ENCODE measurements at places on chromosomes 7 and 10. TPM values are rescaled to one million over a fixed set of nuclear protein-coding genes. Genes with fewer than 3 reads are reported as not detected.

DNA sequence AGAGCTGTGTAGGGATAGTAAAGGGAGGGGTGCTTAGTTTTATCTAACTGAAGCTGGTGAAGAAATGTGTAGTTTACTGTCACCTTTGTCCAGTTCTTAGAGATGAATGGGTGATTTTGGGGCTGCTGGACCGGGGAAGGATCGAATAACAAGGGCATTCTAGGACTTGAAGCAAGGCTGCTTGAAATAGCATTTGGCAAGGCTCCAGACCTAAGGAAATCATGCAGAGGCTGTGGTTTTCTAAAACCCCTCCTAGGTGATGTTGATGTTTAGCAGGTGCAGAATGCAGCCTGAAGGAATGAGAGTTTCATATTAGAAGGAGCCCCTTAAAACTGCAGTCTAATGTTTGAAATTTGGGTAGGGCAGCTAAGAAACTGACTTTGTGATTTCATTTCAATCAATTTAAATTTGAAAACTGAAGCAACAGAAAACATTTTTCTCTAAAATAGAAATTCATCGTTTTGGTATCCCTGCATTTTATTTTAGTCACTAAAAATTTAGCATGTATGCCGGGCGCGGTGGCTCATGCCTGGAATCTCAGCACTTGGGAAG, 68.5 kb downstream of the TET1 start:
- no peak overlapping the region for H3K4me3 ChIP-seq
- H3K4me1 ChIP-seq: no peaks in the 10 kb centered on the region
- no peaks in the 10 kb centered on the region for H3K27me3 ChIP-seq

- DNase-seq: no peak
- no peaks in the 10 kb centered on the region for H3K36me3 ChIP-seq
- H3K27me3 ChIP-seq: no peaks in the 10 kb centered on the region
- H3K4me3 ChIP-seq: no peak overlapping the region
These were observed 8.9 kb downstream of the CUBN start for GRCh38 chr10:17120694-17121093.

Gene GNB2
- total RNA-seq: 123 TPM

Gene PNLIPRP3
- total RNA-seq: not detected

DNA sequence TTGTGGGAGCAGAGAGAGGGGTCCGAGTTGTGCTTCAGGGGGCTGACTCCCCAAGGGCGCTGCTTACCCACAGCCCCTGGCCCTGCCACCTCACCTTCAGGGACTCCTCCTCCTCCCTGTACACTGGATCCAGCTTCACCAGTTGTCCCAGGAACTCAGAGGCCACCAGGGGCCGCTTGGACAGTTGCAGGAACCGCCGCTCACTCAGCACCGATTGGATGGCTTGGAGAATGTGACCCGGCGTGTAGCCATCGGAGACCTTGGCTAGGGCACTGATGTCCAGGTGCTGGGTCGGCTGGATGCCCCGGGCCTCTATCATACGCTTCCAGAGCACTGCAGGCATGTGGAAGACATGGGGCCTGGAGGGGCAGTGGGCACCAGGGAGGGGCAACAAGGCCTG, 4.5 kb upstream of the ASB10 start:
- no peak for DNase-seq
- no peak overlapping the region for H3K27ac ChIP-seq
- H3K4me1 ChIP-seq: no peaks in the 10 kb centered on the region
- H3K27me3 ChIP-seq: no peaks in the 10 kb centered on the region

GRCh38 chr10:129042776-129043595, 424.1 kb upstream of the MGMT start:
- H3K27ac ChIP-seq: no peak overlapping the region
- DNase-seq: no peak
- H3K4me3 ChIP-seq: no peak overlapping the region
- H3K27me3 ChIP-seq: no peaks in the 10 kb centered on the region
- H3K36me3 ChIP-seq: no peaks in the 10 kb centered on the region
- H3K4me1 ChIP-seq: no peaks in the 10 kb centered on the region

- no peak for DNase-seq
- peaks cover 51% of the 10 kb centered on the region for H3K4me1 ChIP-seq
- H3K36me3 ChIP-seq: no peaks in the 10 kb centered on the region
- H3K27ac ChIP-seq: no peak overlapping the region
These were observed 4.4 kb upstream of the SCD start for GRCh38 chr10:100342627-100342972.

Gene ANXA8L1
- total RNA-seq: 0.25 TPM

GRCh38 chr7:106731187-106731586, 70.2 kb upstream of the CCDC71L start:
- H3K27me3 ChIP-seq: no peaks in the 10 kb centered on the region
- no peak overlapping the region for H3K27ac ChIP-seq
- no peaks in the 10 kb centered on the region for H3K4me1 ChIP-seq

Gene PDGFA
- total RNA-seq: 20.9 TPM

DNA sequence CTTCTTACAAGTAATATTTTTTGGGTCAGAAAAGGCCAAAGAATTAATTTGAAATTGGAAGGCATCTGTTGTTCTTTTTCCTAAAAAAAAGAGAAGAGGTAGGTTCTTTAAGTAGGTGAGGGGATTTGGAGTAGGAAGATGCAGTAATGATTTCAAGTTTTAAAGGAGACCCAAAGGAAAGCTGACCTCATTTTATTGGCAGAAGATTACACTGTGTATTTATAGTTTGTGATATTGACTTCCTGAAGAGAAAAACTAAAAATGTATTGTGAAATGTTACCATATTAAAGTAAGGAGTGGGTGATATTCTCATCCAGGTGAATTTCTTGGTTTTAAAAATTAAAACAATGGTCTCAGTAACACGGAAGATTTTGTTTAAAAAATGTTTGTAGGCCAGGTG, 56.6 kb upstream of the CELF2 start:
- no peak overlapping the region for H3K4me3 ChIP-seq
- DNase-seq: no peak
- no peaks in the 10 kb centered on the region for H3K4me1 ChIP-seq
- no peak overlapping the region for H3K27ac ChIP-seq
- no peaks in the 10 kb centered on the region for H3K36me3 ChIP-seq
- H3K27me3 ChIP-seq: no peaks in the 10 kb centered on the region

DNA sequence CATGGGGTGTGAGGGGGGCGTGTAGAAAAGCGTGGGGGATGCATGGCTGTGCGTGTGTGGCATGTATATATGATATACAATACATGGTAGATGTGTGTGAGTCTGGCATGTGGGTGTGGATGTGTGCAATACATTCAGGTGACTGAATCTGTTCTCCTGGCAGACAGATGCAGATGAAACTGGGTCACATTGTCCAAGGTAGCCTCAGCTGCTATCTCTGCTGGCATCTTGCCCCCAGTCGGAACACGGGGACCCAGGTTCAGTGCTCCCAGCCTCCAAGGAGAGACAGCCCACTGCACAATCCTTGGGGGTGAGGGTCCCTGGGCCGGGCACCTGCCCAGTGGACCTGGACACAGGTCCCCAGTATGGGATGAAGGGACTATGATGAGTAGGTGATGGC, 12.4 kb upstream of the SRRM3 start:
- DNase-seq: no peak
- no peak overlapping the region for H3K4me3 ChIP-seq
- no peaks in the 10 kb centered on the region for H3K27me3 ChIP-seq
- no peaks in the 10 kb centered on the region for H3K36me3 ChIP-seq

DNA sequence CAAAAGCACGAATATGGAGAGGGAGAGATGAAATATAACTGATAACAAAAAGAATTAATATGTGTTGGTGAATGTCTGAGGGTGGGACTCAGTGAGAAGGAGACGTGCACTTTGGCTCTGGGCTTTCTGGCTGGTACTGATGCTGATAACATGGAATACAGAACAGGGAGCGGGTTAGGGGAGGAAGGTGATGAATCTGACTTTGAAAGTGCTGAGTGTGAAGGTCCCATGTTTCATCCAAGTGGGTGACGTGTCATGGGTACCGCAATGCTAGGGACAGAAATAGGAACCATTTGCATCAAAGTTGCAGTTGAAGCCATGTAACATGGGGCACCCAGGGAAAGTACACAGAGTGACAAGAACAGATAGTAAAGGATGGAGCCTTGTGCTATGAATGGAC, 236.6 kb upstream of the MYO3A start:
- H3K4me3 ChIP-seq: no peak overlapping the region
- H3K27ac ChIP-seq: no peak overlapping the region
- no peaks in the 10 kb centered on the region for H3K36me3 ChIP-seq

All from right lobe of liver (tissue), 6 donors.